ENCODE measurements at places on chromosomes 2 and 18.

GRCh38 chr2:129402076-129402475 is 577.4 kb upstream of the RAB6C start:
- DNase-seq = no peak

DNA sequence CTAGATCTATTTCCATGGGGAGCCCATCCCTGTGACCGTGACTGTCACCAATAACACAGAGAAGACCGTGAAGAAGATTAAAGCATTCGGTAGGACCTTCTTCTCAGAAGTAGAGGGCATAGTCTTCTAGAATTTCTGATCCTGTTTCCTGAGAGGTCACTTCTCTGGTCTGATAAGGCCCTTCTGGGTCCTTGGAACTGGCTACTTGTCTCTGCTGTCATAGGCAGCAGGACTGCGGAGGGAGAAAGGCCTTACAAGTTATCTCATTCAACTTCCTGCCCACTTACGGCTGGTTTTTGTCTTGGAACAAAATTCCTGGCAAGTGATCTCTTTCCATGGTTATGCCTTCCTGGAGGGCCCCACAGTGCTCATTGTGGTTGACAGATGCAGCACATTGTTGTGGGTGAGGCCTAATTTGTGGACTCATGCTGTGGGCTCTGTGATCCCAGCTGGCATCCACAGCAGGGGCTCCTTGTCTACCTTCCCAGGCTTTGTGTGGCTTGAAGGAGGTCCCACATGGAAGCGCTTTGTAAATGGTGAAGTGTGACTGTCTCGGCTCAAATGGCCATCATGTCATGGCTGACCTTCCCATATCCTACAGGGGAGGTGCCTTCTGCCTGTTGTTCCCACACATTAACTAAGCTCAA is 22.0 kb downstream of the SAG start:
- no peak for DNase-seq

- DNase-seq = no peak
Observed at GRCh38 chr2:27147935-27148334, 869 bp upstream of the TCF23 start.

DNA sequence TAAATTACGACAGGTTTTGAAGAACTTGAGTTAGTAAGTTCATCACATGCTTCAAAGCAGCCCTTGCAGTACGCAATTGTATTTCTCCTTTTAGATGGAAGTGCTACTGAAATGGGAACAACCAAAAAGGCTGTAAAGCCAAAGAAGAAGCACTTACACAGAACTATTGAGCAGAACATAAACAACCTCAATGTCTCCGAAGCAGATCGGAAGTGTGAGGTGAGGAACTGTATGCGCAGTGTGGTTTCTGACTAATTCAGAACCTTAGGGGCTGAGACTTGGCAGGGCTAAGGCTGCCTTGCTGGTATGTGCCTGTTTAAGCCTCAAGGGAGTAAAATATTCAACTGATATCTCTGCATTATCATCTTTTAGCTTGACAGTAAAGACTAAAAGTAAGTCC is 8.4 kb downstream of the NCAPH start:
- DNase-seq = no peak

DNA sequence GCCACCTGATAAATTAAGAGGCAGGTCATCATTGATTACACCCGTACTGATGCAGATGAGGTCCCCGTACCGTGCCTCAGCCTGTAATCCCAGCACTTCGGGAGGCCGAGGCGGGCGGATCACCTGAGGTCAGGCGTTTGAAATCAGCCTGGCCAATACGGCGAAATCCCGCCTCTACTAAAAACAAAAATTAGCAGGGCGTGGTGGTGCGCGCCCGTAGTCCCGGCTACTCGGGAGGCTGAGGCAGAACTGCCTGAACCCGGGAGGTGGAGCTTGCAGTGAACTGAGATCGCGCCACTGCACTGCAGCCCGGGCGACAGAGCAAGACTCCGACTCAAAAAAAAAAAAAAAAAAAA is 683 bp upstream of the ENOSF1 start:
- no peak for DNase-seq

DNA sequence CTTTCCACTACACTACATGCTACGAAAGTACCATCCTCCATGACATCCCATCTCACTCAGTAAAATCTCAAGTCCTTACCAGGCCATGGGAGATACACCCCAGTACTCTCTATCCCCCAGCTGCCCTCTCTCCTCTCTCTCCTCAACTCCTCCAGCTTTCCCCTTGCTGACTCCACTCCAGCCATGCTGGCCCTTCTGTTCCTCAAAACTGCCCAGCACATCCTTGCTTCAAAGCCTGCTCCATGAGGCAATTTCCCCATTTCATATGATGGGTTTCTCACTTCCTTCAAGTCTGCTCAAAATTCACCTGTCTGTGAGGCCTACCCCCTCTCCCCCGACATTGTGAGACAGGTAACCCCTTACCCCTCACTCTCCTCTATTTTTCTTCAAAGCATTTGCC is 8.6 kb downstream of the CHN1 start:
- DNase-seq = no peak

DNA sequence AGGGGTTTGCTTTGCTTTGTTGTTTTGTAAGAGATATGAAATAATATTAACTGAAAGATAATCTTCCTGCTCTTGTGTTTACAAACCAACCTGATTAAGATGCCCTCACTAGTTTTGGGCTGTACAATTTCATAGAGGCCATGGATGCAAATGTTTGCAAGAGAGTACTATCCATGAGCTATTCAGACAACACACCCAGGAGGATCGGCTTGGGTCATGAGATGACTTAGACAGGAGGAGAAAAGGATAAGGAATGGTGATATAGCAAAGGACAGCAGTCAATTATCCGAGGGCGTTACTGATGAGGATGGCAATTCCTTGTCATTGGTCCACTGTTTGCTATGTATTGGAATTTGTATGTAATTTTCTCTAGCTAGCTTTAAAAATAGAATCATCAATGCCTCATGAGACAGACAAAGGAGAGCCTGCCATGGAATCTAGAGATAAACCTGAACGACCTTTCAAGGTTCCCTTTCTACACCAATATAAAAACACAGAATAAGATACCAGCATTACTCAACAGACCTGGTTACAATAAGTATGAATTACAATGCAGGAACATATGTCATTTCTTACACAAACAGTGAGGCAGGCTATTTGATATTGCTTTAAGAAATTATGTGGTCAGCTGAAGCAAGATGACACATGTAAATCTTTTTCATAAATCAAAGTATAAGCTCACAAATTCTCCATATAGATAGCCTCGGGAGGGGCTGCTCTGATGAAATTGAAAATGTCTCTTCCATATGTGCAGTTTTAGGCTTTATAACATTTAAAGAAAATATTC is 54.4 kb upstream of the SOS1 start:
- no peak for DNase-seq

GRCh38 chr2:176136374-176137251 is 7.1 kb downstream of the HOXD8 start:
- no peak for DNase-seq

GRCh38 chr2:234674781-234675201 is 177.9 kb upstream of the ARL4C start:
- no peak for DNase-seq

- DNase-seq = no peak
Observed at GRCh38 chr18:5588529-5588928, 44.7 kb upstream of the EPB41L3 start.

DNA sequence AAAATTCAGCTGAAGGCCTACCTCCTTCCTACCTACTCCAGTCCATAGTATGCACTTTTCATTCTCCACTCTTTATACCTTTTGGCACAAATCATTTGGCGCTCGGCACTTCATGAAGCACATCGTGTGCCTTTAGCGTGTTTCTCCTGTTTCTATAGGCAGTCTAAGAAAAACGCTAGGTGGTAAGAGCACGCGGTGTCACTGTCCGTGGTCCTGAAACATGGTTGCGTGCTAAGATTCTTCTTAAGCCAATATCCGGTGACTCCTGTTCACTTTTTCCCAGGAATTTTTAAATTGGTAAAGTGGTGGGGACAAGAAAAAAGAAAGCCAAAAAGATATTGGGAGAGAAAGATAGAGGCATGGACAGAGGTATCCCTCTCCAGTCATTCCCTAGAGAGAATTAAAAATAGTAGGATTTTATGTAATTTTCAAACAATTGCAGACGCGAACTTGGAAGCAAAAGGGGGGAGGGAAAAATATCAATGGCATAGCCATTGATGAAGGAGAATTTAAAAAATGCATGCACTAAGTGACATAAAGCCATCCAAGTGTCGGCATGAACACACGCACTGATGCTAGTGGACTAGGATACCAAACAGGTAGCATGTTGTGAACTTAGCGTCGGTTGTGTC is 1.4 kb upstream of the CTNNA2 start:
- DNase-seq = no peak

- DNase-seq = no peak
Observed at GRCh38 chr2:230781130-230781797, 68.6 kb downstream of the CAB39 start.

GRCh38 chr2:167355821-167356220 is 467.5 kb downstream of the XIRP2 start:
- DNase-seq = no peak

DNA sequence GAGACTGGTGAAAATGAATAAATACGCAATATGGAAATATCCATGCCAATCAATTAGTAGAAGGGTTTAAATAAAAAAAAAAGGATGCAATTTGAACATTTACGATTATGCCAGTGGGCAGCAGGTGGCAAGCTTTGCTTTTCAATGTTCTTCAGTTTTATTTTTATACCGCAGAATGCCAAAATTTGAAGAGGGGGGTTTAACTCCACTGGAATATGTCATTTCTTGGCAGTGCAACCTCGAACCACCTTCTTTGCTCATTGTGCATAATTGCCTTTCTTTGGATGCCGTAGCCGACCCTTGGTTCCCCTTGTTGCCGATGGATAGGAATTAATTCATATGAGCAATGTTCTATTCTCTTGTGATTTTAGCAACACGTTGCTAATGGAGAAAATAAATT is 88.0 kb downstream of the LTBP1 start:
- DNase-seq = no peak

DNA sequence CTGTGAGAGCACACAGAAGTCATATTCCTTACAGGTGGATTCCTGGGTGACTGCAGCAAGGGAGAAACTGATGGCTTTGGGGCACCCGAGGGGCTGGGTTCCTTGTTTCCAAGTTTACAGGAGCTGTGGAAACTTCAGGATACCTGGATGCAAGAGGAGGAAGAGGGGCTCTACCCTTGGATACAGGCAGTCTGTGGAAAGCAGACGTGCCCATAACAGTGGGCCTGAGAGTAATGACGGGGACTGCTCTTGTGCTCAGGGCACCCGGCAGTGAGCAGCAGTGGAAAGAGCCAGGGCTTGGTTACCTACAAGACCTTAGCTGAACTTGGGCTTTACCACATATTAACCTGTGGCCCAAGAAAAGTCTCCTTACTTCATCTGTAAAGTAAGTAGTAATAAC is 102.2 kb upstream of the TGFA start:
- DNase-seq = no peak

DNA sequence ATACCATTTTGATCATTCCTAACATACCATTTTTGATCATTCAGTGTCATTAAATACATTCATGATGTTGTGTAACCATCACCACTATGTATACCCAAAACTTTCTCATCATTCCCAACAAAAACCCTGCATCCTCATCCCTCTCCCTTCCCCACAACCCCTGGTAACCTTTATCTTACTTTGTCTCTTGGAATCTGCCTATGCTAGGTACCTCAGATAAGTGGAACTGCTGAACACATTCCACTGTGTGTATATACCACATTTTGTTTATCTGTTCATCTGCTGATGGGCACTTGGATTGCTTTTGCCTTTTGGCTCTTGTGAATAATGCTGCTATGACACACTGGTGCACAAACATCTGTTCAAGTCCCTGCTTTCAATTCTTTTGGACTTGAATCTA is 83.8 kb upstream of the TFCP2L1 start:
- DNase-seq = no peak

DNA sequence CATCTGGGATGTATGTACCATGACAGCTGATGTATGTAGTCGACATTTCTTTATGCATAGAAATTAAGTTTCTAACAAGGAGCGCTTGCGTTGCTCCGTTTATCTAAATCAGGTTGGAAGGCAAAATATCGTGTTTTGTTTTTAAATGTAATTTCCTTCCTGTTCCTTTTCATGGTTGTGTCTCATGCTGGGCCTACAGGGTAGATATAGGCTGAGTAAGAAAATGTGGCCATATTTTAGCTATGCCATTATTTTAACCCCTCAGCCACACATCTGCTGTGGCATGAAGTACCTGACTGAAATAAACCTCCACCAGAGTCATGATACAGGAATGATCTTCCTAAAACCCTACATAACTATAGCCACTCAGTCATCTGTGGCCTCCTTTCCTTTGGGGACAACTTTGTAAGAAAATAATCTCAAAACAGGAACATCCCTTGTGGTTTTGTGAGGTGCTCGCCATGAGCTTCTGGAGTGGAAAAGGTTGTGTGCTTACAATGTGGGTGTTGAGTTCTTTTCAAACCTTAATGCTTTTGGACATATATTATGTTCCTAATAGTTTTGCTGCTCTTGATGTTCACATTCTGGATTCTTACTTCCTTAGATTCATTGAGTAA is 214.3 kb downstream of the FAM210A start:
- no peak for DNase-seq

DNA sequence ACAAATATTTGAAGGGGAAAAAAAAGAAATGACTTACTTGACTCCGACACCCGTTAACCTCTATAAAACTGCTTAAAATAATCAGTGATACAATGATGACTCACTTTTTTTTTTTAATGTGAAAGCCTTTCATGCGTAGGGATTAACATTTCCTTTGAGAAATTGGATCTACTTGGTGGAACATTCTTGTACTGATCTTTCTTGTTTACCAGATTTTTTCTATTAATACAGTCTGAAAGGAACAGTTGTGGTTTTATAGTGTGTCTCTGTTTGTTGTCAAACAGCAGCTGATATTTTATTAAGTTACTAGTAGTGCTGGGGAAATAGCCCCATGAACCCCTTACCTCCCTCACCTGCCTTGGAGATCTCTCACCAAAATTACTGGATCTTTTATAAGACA is 40.2 kb upstream of the NEB start:
- DNase-seq = no peak

DNA sequence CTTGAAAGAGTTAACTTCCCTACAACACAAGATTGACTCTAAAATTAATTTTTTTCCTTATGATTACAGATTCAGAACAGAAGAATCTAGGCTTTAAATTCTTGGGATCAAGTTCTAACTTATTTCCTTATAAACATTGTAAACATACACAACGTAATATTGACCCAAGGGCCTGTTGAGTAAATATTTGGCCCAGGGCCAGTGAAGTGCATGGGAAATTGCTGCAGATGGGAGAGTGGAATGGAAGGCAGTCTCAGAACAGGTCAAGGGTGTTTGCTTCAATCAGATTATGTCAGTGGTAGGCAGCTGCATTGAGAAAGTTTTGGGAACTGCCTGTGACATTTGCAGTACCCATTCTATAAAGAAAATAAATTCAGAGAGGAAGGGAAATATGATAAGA is 137.6 kb downstream of the MYO1B start:
- DNase-seq = no peak

GRCh38 chr2:187509667-187510417 is 44.4 kb downstream of the TFPI start:
- DNase-seq = no peak

- DNase-seq = no peak
Observed at GRCh38 chr2:188303363-188304031, 11.8 kb downstream of the GULP1 start.

GRCh38 chr2:242017086-242017485 is 147.6 kb downstream of the RTP5 start:
- no peak for DNase-seq

All from stimulated activated CD4-positive, alpha-beta T cell treated with anti-CD3 and anti-CD28 coated beads, Interleukin-1b, Interleukin-23, amount 100 ng/mL, for 1 hour (primary cell).